ENCODE measurements at places on chromosomes 11 and 22.

DNA sequence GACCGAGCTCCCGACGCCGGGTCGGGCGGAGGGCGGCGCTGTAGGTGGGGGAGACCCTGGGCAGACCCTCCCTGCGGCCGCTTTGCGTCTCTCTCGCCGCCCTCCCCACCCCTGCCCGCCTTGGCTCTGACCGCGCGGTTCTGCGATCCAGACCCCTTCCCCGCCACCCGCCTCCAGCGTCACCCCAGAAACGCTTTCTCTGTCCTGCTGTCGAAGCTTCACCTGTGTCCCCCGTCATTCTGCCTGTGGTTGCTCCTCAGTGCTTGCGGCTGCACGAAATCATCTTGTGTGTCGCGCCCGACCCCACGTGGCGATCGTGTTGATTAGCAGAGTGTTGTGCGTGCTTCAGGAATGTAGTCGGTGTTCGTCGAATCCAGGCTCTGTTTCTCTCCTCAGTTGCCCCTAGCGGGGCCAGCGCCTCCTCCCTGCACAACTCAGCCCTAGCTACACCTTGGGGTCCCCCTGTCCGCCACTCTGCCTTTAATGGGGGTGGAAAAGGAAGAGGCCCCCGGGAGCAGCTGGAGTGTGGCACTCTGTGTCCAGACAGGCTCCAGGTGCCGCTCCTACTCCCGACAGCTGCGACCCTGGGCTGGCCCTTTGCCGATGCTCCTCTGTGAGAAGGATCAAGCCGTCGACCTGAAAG lies 851 bp downstream of the PTDSS2 start:
- peak; percentile 38 for DNase-seq

DNA sequence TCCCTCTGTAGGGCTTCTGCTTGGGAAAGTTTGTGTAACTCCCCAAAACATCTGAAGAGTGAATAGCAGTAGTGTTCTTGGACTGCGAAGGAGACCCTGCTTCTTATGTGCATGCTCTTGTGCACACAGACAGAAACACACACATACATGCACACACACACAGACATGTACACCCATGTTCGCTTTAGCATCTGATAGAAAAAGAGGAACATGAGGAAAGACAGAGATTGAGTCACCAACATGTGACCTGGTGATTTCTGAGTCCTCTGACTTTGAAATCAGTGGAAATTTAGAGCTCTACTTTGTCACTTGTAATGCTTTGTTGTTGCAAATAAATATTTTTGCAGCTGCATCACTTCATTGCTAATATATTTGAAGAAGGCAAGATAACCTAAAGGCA lies 23.8 kb downstream of the CD44 start:
- DNase-seq: no peak

GRCh38 chr11:79108851-79109250 lies 332.0 kb downstream of the TENM4 start:
- DNase-seq: no peak

- no peak for DNase-seq
Observed at GRCh38 chr11:20501971-20502370, 97.4 kb upstream of the SLC6A5 start.

DNA sequence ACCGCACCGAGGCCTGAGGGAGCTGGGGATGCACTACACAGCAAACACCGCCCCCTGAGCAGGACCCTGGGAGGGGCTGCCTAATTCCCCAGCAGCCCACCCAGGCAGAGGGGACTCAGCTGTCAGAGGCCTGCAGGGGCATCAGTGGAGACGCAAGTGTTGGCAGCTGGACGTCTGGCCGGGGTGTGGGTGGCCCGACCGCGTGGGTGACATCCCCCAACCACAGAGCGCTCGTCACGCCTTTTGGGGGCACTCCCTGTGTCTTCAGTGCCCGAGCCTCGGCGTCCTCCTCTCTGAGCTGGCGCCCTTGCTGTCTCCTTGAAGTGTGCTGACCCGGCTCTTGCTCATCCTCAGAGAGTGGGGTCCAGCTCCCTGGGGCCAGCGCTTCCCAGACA lies 150.2 kb downstream of the BRD1 start:
- no peak for DNase-seq

- no peak for DNase-seq
Observed at GRCh38 chr22:38443628-38444521, 11.1 kb downstream of the KCNJ4 start.

- DNase-seq: no peak
Observed at GRCh38 chr22:39289975-39290720, 29.3 kb downstream of the RPL3 start.

DNA sequence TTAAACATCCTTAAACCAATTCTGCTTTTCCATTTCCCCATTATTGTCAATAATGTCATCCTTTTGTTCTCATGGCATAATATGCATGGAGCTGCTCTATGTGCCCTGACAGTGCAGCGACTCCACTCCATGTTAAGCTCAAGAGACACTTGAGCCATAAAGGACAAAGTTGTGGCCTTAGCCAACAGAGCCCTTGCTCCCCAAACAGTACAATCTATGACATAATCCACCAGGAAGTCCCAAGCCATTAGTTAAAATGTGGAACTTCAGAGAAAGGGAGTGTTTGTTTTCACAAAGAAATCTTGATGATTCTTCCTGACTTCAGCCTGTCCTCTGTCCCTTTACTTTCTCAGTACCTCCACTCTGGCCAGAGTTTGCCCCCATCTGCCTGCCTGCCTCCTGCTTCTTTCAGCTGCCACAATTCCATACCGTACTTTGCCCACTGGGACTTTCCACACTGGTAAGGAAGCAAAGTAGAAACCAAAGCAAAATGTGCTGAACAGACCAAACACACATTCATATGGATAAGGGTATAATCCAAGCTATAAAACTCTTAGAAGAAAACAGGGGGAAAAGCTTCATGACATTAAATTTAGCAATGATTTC lies 46.3 kb upstream of the ZC3H12C start:
- DNase-seq: no peak

GRCh38 chr22:36753120-36753802 lies 22.7 kb downstream of the IFT27 start:
- no peak for DNase-seq

- DNase-seq: no peak
Observed at GRCh38 chr11:110172468-110173065, 79.4 kb downstream of the ZC3H12C start.

DNA sequence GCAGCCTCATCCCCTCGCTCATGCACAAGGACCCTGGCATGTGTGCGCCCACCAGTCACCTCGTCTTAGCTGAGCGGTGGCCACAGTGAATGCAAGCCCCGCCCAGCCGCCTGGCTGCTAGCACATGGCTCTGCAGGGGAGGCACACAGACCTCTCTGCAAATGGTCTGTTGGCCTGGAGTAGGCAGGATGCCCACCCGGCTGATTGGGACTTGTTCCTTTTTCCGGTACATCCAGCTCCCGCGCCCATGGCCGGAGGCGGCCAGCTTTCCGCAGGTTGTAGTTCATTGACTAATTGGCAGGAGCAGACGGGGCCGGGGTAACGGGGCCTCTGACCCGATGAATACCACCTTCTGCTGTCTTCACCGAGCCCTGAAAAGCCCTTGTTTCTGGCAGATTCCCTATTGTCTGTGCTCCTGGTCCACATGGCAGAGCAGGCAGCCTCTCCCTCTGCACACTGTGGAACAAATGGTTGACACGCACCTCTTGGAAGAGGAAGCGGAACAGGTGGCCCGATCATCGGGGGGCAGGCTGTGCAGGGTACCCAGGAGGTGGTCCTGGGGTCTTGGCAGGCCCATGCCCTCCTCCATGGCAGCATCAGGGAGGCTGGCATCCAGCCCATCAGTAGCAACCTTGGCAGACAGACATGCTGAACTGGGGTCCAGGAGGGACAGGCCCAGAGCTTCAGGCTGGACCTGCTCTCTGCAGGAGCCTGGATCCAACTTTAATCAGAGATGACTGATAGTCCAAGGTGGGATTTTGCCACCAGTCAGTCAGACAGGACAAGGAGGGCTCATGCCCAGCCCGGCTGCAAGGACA lies 1512.0 kb downstream of the BRD1 start:
- no peak for DNase-seq

DNA sequence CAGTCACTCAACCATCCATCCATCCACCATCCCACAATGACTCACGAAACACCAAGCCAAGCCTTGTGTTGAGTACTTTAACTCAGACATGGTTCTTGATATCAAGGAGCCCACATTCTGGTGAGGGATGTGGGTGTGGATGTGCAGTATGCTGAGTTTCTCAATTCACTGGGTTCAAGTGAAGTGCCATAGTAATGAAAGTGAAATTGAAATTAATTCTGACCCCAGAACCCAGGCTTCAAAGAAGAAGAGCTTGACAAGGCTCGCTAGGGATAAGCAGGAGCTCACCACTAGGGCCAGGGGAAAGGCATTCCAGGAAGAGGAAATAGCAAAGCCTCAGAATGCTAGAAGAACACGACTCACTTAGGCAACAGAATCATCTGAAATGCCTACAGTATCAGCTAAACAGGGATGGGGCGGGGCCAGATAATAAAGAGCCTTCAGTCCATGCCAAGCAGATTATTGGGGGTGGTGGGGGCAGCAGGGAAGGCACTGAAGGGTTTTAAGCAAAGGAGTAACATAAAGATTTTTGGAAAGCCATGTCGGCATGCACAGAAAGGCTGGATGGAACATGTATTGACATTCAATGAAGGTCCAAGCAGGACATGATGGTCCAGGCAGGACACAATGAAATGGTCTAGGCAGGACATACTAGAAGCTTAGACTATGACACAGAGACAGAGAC lies 37.2 kb downstream of the RTL6 start:
- no peak for DNase-seq

GRCh38 chr11:65766535-65766934 lies 14.2 kb downstream of the AP5B1 start:
- no peak for DNase-seq

DNA sequence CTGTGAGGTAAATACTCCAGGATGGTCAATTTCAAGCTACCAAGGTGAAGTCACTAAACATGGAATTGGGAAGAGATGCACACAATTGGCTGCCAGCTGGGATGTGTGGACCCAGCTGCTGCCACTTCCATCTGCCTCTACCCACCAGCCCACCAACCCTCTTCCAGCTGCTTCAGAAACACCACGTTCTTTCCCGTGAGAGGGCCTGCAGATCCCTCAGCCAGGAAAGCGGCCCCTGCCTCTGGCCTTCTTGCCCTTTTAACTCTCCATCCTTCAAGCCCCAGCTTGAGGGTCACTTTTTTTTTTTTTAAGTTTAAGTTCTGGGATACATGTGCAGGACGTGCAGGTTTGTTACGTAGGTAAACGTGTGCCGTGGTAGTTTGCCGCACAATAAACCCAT lies 20.0 kb downstream of the PRG3 start:
- DNase-seq: no peak

- no peak for DNase-seq
Observed at GRCh38 chr11:34044664-34045485, 6.7 kb upstream of the CAPRIN1 start.

GRCh38 chr22:36369922-36370791 lies 17.6 kb downstream of the MYH9 start:
- no peak for DNase-seq

GRCh38 chr11:96050435-96051182 lies 126.7 kb upstream of the MTMR2 start:
- no peak for DNase-seq

DNA sequence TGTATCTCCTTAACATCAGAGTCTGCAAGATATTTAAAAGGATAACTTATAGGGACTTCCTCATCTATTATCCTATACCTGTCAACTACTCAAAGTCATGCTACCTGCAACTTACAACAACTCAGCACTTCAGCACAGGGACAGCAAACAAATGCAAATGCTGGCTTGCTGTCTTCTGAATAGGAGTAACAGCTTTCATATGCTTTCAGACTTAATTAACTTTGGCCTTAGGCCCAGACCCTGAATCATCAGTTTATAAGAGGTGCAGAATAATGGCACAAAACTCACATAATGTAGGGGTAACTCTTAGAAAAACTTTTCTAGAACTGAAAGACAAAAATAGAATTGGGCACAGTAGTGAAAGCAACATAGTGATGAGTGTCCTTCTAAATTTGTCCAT lies 953.4 kb downstream of the DLG2 start:
- peak; percentile 7 for DNase-seq

- no peak for DNase-seq
Observed at GRCh38 chr11:57777969-57778317, 16.3 kb downstream of the CTNND1 start.

DNA sequence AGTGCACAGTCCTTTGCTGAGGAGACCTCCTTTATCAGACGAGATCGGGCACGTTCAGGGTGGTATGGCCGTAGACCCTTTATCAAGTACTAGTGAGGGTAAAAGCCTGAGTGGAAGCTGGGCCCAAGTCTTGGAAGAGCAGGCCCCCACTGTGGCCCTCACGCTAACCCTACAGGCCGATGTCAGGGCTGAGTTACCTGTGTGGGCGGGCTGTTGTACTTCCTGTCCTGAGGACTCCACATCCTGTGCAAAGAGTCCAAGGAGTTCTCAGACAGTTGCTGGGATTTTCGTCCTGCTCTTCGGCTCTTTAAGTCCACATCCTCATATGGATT lies 34.9 kb downstream of the RPL27A start:
- no peak for DNase-seq

- no peak for DNase-seq
Observed at GRCh38 chr11:65780770-65781151, at the start of gene AP5B1. TSS of gene AP5B1 (minus strand) at chr11:65780976. CDS start at chr11:65780591, 385 bp downstream.

DNA sequence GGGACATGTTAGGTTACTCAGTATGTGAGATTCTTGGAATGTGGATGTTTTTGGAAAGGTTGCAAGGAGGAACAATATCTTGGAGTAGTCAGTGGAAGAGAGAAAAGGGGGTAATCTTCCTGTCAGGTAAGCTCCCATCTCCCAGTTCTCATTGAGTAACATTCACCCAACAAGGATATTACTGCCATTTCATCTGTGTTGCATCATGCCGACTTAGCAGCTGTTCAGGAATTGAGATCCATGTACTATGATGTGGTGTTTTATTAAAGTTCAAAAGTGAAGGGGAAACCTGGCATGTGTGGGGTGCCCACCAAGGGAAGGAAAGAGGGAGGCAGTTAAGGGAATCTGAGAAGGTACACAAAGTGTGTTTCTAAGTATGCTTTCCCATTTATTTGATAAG lies 58.4 kb upstream of the RASSF10 start:
- no peak for DNase-seq

- DNase-seq: peak; percentile 69
Observed at GRCh38 chr22:40396882-40397281, 26.5 kb downstream of the SGSM3 start.

DNA sequence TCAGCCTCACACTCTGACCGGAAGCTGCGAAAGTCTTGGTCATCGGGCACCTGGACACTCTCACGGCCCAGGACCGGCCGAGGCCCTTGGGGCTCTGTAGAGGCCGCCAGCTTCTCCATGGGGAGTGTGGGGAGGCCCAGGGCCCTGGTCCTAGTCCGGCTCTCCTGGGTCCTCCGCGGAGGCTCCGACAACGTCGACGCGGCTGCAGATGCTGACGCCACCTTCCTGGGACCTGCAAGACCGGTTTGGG lies 12.9 kb downstream of the STARD10 start:
- no peak for DNase-seq

GRCh38 chr11:47448566-47449427 lies at the start of gene RAPSN:
TSS of gene RAPSN (minus strand) at chr11:47449136. CDS start at chr11:47448964, 172 bp downstream.
- no peak for DNase-seq

- no peak for DNase-seq
Observed at GRCh38 chr11:130128626-130129025, 31.0 kb upstream of the ST14 start.

Measured in kidney epithelial cell (primary cell).